ENCODE measurements at places on chromosomes 7 and 10.
A peak's percentile ranks its signal among the peaks of the same experiment; 100 is the strongest.

DNA sequence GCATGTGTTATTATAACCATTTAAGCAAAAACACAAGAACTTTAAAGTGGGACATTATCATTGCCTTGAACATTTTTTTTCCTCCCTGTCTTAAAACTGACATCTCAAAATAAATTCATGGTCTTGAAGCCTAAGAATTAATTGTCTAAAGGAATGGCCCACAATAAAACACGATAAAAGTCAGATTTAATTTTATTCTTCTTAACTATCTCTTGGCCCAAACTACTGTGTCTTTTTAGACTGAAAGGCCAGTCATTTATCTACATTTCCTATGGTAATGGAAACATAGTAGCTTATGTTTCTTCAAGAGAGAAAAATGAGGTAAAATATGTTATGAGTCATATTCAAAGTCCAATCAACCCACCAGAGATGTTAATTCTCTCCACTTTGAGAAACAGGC, 24.4 kb upstream of the ETV1 start:
- no peak for DNase-seq

GRCh38 chr10:124180947-124181549, 87.7 kb upstream of the CHST15 start:
- DNase-seq, result no peak

GRCh38 chr10:133329491-133330202, 7.0 kb downstream of the CALY start:
- DNase-seq, result peak; percentile 92

DNA sequence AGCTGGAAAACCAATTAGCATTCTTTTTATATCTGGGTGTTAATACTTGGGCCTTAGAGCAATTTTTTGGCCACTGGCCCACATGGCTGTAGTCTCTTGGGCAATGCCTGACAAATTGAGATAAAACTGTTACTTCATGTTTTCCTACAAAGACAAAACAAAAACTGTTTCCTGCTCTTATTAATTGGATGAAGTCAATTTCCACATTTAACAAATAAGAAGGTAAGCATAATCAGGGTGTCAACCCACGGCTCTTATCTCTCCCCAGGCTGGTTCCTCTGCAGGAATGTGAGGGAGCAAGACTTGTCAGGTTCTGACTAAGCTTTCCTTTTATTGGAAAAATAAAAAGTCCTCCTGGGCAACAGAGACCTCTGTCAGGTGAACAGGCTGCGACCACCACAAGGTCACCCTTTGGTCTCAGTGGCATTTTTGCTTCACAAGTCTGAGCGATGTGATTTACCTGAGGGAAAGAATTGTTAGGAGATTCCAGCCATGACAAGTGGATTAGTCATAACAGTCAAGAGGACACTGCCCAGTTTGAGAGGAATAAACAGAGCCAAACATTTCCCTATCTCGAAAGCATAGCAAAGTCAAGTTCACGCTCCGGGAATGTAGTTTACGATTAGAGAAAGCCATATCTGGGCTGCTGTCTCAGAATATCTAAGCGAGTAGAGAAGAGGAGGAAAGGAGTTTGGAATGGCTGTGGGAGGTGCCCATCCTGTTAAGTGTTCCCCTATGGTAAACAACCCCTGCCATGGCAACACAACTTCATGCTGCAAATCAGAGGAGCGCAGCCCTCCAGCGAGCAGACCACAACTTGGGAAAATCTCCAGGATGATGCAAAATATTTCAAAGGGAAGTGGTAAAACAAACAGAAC, 144.4 kb downstream of the TES start:
- DNase-seq, result no peak

GRCh38 chr7:54932818-54933543, 85.8 kb upstream of the EGFR start:
- no peak for DNase-seq

GRCh38 chr10:47071891-47072290, 160.7 kb downstream of the PTPN20 start:
- peak; percentile 23 for DNase-seq

DNA sequence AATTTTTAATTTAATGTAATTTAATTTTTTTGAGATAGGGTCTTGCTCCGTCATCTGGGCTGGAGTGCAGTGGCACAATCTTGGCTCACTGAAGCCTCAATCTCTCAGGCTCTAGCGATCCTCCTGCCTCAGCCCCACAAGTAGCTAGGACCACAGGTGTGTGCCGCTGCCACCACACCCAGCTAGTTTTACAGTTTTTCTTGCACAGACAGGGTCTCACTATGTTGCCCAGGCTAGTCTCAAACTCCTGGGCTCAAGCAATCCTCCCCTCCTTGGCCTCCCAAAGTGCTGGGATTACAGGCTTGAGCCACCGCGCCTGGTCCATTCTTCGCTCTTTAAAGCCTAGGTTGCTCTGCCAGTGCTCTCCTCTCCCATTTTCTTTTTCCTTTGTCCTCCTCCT, 12.9 kb downstream of the CALML3 start:
- no peak for DNase-seq

GRCh38 chr10:72842164-72842563, 51.4 kb upstream of the OIT3 start:
- no peak for DNase-seq

GRCh38 chr10:6719561-6719960, 139.5 kb upstream of the PRKCQ start:
- no peak for DNase-seq

DNA sequence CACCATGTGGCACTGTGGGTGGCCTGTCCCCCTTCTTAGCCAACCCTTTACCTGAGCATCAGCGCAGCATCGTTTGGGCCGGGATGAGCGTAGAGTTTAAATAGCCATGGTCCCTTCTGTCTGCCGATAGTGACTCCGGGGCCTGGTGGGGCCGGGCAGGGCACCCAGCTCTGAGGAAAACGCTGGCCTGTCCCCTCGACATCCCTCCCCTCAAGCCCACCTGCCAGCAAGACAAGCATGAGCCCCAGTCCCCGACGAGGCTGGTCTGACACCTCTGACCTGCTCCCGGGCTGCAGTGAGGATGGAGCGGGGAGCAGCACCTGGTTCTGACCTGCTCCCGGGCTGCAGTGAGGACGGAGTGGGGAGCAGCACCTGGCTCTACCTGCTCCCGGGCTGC, 31.1 kb upstream of the CNPY1 start:
- no peak for DNase-seq

DNA sequence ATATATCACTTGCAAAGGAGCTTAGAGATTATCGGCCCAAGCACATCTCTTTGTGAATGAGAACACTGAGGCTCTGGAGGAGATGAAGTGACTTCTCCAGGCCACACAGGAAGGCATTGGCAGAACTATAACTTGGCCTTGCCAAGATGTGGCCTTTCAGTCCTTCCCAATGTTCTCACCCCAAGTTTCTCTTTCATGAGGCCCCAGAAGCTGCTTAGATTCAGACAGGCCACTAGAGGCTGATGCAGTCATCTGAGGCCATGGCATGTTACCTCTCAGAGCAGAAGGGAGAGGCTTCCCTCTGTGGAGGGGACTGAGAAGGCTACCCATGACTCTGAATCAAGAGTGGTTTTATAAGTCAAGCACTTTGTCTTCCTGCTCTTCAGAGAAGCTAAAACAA, 1003.7 kb downstream of the LRMDA start:
- no peak for DNase-seq

DNA sequence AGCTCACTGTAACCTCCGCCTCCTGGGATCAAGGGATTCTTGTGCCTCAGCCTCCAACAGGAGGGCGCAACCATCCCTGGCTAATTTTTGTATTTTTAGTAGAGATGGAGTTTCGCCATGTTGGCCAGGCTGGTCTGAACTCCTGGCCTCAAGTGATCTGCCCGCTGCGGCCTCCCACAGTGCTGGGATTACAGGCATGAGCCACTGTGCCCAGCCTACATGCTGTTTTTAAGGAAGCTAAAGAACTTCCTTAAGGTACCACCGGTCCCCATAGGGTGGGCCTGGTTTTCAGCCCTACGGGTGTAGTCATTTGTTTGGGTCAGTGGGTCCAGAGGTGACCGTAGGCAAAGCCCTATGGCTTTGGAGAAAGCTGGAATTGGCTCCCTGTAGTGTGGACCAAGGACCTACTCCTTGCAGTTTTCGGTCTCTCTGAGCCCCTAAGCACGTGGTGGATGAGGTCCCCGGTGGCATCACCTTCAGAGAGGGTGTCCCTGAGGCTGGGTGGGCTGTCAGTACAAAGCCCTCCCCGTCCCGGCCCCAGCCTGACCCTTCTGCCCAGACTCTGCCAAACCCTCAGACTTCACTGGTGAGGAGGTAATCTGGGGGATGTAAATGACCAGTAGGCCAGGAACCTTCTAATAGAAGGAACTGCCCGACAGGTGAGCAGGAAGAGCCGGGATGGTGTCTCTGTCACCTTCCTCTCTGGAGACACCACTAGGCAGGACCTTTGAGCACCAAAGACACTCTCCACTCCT, 30.5 kb downstream of the ANXA11 start:
- DNase-seq, result no peak

DNA sequence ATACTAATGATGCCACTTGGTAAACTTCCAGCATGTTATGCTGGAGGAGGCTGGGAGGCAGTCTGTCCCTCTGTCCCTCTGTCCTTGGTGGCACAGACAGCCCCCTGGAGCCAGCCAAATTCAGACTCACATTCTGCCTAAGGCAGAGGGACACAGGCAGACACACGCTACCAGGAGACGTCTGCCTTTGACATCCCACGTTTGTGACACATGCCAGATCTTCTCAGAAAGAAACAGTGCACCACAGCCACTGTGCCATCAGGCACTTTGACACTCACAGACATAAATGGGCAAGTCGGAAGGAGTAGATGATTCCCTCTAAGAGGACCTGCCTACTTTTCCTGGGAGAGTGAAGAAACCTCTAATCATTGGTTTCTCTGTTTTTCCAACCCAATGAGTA, 467.0 kb downstream of the DPP6 start:
- no peak for DNase-seq

- no peak for DNase-seq
Measured at GRCh38 chr7:42154173-42154572, 82.8 kb downstream of the GLI3 start.

DNA sequence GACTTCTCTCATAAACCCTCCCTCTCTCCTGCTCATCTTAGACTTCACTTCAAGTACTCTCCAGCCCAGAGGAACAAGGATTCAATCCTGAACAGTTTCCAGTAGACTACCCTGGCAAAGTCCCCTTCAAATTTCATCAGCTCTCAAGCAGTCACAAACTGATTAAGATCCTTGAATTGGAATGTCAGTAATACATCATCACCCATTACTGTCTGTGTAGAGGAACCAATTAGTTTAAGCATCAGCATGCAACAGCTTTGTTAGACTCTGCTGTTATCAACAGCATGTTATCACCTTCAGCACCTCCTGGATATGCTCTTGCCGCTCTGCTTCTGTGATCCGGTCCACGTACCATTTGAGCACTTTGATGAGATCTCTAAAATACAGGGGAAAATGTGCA, 307.0 kb upstream of the IMMP2L start:
- DNase-seq, result no peak

DNA sequence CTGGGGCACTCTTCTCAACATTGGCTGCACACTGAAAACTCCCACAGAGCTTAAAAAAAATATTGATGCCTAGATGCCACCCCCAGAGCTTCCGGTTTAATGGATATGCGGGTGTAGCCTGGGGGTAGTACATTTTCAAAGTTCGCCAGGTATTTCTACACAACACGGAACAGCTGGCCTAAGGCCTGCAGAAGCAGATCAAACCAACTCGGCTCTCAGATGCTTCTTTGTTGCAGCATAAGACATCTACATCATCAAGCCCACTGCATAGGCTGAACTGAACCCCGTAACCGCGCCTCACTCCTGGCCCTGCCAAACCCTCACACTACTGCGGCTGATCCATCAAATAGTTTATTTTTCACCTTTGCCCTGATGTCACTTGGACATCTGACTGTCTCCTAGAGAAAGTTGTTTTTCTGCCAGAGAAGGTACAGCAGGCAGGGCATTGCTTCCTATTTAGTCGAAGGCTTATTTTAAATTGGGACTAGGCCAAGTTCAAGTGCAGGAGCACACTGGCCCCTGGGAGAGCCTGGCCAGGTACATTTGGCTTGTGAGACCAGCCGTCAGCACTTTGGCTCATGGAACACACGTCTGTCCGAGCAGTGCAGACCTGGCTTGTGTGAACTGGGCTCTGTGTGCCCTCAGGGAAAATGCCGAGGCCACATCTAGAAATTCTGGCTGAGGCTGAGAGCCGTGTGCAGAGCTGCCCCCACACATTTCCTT, 113.3 kb downstream of the TACC2 start:
- no peak for DNase-seq

GRCh38 chr7:16348251-16348650, 73.1 kb downstream of the CRPPA start:
- DNase-seq, result no peak

GRCh38 chr7:44147026-44147991, 6.2 kb upstream of the MYL7 start:
- DNase-seq, result no peak

- no peak for DNase-seq
Measured at GRCh38 chr10:100882252-100882651, 30.5 kb upstream of the SLF2 start.
